ENCODE measurements at places on chromosomes 2 and 18.

DNA sequence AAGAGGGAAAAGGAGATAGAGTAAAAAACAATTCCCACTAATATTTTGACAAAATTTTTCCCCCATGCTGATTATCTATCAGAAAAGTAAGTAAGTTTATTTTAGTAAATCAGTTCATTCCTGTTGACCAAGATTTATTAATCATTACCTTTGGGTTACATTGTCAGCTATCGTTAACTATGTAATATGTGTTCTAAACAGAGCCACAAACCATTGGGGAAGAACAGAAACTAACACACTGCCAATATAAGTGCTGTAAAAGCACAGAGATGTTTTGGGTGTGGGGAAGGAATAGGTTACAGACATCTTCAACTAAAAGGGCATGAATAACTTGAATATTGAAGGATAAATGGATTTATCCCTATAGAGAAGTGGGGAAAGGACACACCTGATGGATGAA is 42.5 kb upstream of the ACADL start:
- DNase-seq, result no peak

DNA sequence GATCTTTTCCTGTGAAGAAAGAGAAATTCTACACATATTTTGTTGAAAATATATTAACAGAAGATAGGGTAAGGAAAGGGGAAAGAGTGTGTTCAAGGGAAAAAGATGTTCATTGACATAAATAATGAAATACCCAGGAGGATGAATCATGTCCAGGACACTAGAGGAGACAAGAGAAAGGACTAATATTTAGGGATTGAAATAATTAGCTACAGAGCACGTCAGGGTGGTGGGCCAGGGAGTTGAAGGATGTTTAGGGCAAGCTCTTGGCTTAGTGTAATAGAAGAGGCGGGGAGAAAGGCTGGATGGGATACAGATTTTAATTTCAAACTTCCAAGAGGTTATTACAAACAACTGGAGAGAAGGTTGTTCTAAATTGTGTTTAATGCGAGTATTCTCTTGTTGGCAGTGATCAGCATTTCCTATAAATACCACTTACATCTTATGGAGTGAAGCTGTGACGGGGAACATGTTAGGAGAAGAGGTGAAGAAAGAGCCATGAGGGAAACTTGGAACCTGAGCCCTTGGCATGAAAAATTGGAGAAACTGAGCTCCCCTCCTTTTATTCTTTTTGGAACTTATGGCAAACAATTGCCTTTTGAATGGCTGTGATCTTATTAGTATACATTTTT is 36.6 kb upstream of the CETN1 start:
- DNase-seq, result no peak

- no peak for DNase-seq
These were observed 199.0 kb downstream of the LPIN1 start for GRCh38 chr2:11945139-11946126.

GRCh38 chr18:26267357-26267930 is 41.2 kb downstream of the TAF4B start:
- no peak for DNase-seq

DNA sequence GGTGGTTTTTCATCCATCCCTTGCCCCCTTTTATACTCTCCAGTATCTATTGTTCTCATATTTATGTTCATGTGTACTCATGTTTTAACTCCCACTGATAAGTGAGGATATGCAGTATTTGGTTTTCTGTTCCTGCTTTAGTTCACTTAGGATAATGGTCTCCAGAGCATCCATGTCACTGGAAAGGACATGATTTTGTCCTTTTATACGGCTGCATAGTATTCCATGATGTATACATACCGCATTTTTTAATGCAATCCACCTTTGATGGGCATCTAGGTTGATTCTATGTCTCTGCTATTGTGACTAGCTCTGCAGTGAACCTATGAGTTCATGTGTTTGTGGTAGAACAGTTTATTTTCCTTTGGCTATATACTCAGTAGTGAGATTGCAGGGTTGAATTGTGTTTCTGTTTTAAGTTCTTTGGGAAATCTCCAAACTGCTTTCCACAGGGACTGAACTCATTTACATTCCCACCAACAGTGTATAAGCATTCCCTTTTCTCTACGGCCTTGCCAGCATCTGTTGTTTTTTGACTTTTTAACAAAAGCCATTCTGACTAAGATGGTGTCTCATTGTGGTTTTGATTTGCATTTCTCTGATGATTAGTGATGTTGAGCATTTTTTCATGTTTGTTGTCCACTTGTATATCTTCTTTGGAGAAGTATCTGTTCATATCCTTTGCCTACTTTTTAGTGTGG is 420.2 kb downstream of the THSD7B start:
- no peak for DNase-seq

GRCh38 chr2:19169134-19169768 is 189.2 kb downstream of the OSR1 start:
- no peak for DNase-seq

GRCh38 chr2:221245045-221245444 is 327.1 kb downstream of the EPHA4 start:
- no peak for DNase-seq

- DNase-seq, result no peak
These were observed 206.9 kb downstream of the ICOS start for GRCh38 chr2:204143216-204144014.

DNA sequence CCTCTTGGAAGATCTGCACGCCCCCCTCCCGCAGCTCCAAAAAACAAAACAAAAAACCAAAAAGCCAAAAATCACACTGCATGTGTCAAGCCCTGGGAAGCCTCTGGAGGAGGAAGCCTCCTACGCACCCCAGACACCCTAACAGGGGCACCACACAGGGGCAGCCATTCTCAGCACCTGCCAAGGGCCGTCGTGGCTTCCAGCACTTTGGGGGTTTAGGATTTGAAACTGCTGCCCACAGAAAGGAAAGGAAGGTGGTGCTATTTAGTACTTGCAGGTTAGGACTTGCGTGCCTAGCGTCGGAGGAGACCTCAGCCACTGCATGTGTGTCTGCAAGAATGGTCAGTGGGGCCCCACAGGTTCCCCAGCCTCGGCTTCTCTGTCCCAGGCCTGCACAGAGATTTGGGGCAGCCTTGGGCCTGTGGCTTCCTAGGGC is 419 bp upstream of the GPR55 start:
- DNase-seq, result no peak

GRCh38 chr2:45731141-45731540 is 79.7 kb downstream of the PRKCE start:
- no peak for DNase-seq

DNA sequence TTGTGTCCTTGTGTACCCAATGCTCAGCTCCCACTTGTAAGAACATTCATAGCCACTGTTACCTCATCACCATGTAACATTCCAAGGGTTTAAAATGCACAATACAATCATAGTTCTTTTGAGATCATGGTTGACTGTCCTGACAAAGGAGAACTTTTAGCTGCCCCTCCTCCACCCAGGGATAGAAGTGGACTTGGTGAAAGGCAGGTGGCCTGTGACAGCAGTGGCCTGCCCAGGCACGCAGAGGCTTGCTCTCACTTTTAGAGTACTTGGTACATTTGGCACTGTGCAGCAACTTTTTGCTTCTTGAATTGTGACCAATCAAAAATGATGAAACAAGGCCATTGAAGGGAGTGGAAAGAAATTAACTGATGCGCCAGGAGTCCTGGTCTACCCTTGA is 108.7 kb downstream of the ANKRD44 start:
- no peak for DNase-seq

GRCh38 chr2:229901819-229902218 is 20.0 kb downstream of the TRIP12 start:
- peak; percentile 69 for DNase-seq

- DNase-seq, result no peak
These were observed 2.3 kb upstream of the BCL11A start for GRCh38 chr2:60555783-60556139.

All from fibroblast of skin of left biceps (primary cell).